NCI-H510A (cell line): ENCODE measurements at places on chromosomes 16 and 17.

DNA sequence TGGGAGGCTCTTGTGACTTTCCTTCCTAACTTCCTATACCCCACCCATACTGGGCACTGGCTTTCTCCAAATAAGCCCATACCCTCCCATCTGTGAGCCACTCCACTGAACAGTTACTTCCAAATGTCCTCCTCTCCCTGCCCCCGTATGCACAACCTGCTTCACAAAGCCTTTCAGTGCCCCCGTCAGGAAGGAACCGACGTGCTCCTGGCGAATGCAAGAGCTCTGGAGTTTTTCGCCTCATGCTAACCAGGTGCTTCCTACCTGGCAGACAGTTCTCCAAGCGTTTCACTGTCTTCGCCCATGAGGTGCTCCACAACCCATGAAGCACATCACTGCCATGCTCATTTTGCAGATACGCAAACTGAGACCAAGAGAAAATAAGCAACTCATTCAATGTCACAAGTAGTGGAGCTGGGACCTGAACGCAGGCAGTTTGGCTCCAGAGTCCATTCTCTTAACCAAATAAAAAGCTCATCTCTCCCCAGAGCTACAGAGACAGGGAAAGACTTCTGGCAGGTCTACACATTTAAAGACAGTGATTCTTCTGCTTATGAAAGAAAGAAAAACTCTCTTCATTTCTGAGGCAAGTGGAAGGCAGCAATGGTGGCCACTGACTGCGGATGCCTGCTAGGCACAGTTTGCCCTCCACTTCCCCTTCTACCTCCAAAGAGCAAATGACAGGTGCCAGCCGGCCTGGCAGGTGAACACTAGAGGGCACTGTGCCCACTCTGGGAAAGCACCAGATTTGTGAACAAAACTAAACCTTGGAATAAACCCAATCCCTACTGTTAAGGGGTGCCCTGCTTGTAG is 23.8 kb downstream of the SPHK1 start:
- DNase-seq = peak; percentile 22

DNA sequence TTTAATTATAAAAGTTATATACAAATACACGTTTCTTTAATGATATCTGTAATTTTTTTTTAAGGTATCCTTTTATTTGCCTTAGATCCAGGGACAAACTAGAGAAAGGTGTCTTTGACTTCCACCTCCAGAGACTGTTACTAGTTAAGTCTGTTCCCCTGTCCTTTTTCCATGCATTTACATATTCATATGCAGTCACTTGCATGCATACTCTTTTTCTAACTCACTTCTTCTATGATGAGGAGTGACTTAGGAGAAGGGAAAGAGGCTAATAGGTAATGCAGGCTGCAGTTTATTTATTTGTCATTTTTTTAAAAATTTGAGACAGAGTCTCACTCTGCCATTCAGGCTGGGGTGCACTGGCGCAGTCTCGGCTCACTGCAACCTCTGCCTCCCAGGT is 60.9 kb downstream of the OMG start:
- DNase-seq = no peak

DNA sequence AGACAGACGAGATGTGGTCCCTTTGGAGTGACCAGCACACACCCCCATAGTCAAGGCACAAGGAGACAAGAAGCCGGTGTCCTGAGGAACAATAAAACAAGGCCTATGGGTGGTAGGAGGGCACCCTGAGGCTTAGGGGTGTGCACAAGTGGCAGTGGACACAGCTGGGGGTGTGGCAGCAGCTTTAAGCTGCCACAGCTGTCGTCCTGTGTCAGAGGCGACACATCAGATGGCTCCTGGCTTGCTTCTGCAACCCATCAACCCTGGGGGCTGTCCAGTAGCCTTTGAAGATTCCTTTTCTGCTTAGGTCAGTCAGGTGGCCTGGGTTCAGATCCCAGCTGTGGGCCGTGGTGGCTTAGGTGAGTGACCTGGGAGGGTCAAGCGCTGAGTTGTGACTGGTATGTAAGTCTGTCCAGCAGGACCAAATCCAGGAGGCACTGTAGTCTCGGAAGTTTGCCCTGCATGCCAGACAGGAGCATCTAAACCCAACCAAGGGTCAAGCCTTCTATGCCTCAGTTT is 15.8 kb downstream of the DRC3 start:
- DNase-seq = no peak

- DNase-seq = no peak
Observed at GRCh38 chr17:53844491-53845107, 21.9 kb downstream of the KIF2B start.

DNA sequence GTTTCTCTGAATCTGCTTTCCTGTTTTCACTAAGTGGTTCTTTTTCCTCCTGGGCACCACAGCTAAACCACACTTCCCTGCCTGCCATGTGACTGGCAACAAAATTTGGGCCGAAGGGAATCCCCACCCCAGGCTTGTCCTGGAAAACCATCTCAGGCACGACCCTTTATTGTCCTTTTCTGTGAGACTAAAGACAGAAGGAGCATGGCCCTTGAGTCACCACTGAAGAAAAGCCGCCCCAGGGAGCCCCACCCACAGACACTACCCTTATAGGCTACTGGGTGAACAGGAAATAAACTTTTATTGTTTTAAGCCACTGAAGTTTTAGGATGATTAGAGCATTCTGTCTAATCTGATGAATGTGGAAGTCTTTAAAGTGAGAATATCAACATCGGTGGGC is 88.6 kb upstream of the BRD7 start:
- no peak for DNase-seq

DNA sequence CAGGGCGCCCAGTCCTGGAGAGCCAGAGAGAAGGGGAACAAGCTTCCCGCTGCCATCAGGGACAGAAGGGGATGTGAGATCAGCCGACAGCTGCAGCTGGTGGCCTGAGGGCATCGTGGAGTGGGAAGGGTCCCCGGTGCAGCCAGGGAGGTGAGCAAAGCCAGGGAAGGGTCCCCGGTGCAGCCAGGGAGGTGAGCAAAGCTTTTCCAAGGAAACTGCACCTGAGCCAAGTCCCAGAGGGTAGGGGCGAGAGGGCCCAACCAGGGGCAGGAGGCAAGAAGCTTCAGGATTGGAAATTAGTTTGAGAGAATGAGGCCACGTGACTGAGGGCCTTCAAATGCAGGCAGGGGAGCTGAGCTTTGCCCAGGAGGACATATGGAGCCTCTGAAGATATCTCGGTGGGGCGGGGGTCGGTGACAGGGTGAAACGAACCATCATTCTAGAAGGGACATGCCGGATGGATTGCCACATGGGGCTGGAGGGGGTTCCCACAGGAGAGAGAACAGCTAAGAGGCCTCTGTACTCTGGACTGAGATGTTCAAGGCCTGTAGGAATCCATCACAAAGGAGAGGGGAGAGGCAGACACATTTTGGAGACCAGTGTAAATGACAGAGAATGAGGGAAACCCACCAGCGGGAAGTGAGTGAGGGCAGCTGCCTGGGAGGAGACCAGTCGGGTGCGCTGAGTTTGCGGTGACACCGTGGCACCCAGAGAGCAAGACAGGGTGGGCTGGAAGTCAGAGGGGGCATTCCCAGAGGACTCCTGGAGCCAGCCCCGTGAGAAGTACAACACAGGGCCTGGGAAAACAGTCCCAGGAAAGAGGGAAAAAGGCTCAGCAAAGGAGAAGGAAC is 31.4 kb upstream of the RPH3AL start:
- DNase-seq = no peak

GRCh38 chr16:17512636-17513220 is 42.0 kb upstream of the XYLT1 start:
- DNase-seq = no peak

DNA sequence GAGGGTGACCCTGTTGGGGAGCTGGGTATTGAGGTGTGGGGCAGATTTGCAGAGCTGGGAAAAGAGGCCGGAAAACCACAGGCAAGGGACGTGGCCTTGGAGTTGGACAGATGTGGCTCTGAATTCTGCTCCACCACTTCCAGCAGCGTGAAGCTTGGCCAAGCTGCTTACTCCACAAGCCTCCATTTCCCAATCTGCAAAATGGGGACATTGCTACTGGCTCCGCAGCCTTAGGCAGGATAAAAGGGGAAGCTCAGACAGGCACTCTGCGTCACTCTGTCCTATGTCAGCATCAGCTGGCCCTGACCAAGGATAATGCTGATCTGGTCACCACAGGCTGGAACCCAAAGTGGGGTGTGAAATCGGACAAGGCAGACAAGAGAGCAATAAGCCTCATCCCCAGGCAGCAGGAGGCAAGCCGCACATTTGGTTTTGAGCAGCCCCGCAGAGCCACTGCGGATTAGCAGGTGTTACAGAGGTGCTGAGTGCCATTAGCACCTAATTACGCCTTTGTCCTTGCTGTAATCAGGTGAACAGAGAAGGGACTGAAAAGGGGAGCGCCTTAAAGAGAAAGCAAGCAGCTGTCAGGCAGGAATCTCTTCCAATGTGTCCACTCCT is 54.8 kb downstream of the SDK2 start:
- no peak for DNase-seq

- DNase-seq = no peak
Observed at GRCh38 chr17:19333736-19334290, 28.7 kb downstream of the B9D1 start.

GRCh38 chr16:23279721-23280153 is 22.4 kb upstream of the SCNN1B start:
- DNase-seq = peak; percentile 79

DNA sequence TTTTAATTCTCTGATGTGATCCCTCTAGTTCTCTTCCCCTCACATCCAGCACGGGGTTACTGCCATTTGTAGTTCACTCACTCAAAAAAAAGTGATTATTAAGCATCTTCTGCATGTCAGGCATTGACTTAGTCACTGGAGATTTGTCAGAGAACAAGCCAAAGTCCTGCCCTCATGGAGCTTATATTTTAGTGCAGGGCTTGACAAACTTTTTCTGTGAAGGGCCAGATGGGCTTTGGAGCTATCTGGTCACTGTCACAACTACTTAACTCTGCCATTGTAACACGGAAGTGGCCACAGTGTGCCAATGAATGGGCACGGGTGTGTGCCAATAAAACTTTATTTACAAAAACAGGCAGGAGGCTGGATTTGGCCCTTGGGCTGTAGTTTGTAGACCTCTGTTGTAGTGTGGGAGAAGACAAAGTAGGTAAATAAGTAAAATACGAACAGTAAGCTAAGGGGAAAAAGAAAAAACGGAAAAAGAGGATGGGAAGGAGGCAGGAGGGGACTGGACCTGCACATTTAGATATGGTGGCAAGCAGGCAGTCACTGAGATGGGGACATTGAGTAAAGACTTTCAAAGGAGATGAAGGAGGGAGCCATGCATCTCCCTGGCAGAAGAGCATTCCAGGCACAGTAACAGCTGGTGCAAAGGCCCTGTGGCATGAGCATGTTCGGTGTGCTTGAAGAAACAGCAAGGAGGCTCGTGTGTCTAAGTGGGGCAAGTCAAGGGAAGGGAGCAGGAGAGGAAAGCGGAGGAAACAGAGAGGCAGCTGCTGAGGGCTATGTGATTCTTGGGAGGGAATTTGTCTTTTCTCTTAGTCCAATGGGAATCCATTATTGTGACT is 202.8 kb upstream of the CACNG3 start:
- DNase-seq = no peak

DNA sequence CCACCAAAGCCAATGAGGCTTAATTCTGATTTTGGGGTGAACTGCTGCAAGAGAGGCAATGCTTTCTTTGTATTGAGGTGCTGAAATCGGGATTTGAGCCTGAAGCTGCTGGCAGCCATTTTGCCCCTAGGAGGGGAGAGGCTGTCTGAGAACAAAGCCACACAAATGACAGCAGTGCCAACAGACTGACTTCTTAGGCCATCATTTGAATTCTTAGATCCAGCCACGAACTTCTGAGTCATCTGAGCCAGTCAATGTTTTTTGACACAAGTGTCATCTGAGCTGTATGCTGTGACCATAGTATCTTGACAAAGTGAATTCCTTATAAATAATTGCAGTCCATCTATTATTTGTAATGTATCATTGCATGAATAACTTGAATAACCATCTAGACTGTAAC is 29.0 kb downstream of the HYDIN start:
- DNase-seq = no peak

- no peak for DNase-seq
Observed at GRCh38 chr16:84552135-84552534, 47.7 kb upstream of the MEAK7 start.

- no peak for DNase-seq
Observed at GRCh38 chr17:47720754-47721533, 12.1 kb upstream of the TBX21 start.

GRCh38 chr16:85690469-85691064 is 1.8 kb upstream of the GINS2 start:
- DNase-seq = peak; percentile 65

DNA sequence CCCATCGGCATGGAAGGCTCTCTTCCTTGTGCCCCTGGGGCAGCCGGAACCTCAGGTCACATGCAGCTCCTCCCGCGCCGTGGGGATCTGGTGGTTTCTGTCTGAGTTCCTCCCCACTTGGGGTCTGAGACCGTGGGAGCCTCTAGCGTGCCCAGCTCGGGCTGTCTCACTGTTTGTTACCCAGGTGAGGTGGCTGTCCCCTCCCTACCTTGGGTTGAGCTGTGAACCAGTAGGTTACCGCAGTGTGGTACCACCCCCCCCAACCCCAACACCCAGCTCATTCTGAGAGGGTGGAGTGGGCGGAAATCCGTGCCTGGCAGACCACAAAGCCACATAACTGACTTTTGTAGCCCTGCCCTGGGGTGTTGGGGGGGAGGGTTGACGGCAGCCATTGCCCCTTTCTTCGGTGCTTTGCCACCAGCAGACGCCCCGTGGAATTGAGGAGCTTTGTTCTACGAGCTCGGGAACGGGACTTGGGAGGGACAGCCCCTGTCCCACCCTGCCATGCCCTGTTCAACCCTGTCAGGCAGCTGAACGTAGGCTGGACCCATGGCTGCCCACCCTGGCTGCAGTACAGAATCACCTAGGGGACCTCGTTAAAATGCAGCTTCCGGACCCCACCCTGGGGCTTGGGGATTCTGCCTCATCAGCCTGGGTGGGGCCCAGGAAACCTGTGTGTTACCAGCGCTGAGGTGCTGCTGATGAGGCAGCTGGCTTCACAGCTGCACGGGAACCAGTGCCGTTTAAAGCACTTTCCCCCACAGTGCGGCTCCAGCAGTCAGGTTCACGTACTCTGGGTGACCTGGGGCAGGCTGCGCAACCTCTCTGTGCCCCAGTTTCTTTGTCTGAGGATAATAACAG is 18.5 kb downstream of the RAP1GAP2 start:
- DNase-seq = no peak
